ENCODE measurements at places on chromosomes 7 and 10.

DNA sequence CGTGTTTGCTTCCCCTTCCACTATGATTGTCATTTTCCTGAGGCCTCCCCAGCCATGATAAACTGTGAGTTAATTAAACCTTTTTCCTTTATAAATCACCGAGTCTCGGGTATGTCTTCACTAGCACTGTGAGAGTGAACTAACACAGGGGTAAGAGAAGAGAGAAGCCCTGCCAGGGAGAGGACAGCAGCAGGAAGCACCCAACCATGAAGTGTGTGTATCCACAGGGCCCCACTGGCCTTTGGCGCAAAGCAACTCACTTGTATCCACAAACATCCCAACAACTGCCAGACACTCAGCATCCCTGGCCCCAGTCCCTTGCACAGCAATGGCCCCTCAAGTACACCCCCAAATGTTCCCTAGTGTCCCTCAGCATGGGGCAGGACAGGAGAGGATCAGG lies 115.1 kb downstream of the MAD1L1 start:
- DNase-seq, result no peak

- no peak for DNase-seq
Observed at GRCh38 chr10:7773845-7774801, 13.7 kb downstream of the KIN start.

- DNase-seq, result no peak
Observed at GRCh38 chr7:121271916-121272315, 56.9 kb upstream of the WNT16 start.

GRCh38 chr7:91565499-91566401 lies 301.5 kb downstream of the FZD1 start:
- DNase-seq, result no peak

- no peak for DNase-seq
Observed at GRCh38 chr10:1610986-1611770, 126.1 kb downstream of the ADARB2 start.

- no peak for DNase-seq
Observed at GRCh38 chr7:108069646-108070045, 60.5 kb downstream of the LAMB4 start.

DNA sequence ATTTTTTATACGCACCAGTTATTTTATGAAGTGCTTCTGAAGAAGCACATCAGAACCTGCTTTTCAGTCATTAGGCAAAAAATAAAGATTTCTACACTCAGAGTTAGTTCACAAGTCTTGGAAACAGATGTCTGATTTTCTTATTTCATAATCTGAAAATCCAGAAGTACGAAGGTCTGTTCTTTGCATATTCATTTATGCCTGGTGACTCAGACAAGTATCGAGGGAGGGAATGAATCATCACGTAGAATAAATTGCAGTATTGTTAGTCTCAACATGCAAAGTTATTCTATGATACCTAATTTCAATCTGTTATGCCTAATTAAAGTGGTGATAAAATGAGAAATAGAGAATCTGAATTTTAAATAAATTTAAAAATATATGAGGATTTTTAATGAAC lies 113.6 kb upstream of the SEM1 start:
- no peak for DNase-seq

- DNase-seq, result no peak
Observed at GRCh38 chr10:86723009-86723408, 33.4 kb upstream of the BMPR1A start.

GRCh38 chr10:348456-348855 lies 213.2 kb downstream of the ZMYND11 start:
- DNase-seq, result no peak

DNA sequence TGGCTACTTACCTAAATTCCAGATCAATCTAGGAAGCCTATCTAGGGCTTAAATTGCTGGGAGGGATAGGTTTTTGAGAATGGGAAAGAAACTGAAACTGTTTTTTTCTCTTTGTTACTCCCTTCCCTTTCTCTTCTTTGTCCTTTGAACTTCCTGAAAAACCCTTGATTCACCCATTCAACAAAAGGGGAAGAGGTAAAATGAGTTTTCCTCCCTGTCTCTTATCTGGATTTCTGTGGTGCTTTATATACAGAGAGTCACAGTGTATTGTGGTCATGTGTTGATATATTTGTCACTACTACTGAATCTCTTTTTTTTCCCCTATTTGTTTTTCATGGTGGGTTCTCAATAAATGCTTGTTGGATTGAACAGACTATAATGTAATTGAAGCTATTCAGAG lies 19.8 kb upstream of the NUP205 start:
- no peak for DNase-seq

GRCh38 chr7:127900141-127900540 lies 131.1 kb downstream of the LRRC4 start:
- no peak for DNase-seq

DNA sequence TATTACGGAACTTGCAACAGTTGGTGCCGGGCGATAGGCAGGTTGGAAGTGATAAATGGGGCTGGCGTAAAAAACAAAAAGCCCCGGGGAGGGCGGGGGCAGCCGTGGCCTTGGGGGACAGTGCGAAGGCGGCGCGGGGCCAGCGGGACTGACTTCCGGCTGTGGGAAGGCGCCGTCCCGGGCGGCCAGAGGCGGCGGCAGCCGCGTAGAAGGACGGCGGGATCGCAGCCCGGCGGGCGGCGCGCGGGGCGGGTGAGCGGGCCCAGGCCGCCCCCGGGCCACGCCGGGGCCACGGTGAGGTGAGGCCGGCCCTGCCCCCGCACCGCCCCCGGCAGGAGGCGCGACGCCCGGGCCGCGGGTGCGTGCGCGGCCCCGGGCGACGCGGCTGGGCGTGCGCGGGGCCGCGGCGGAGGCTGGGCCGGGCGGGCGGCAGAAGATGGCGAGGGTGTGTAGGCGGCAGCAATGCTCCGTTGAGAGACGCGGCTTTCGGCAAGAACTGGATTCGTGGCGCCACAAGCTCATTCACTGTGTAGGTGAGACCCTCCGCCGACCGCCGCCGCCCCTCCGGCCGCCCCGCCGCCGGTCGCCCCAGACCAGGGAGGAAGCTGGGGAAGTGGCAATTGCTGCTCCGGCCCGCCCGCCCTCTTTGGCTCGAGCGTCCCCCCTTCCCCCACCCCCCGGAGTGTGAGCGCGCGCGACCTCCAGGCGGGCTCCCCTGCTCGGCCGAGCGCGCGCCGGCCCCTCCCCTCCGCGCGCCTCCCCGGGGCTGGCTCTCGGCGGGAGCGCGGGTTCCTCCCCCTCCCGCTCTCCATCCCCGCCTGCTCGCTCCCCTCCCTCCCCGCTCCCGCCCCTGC lies at the start of gene LCOR:
Gene LCOR (plus strand): TSS at position 432 of the 854 bp plus-strand sequence. CDS start 116,760 bp downstream, outside the sequence.
- peak; percentile 69 for DNase-seq

DNA sequence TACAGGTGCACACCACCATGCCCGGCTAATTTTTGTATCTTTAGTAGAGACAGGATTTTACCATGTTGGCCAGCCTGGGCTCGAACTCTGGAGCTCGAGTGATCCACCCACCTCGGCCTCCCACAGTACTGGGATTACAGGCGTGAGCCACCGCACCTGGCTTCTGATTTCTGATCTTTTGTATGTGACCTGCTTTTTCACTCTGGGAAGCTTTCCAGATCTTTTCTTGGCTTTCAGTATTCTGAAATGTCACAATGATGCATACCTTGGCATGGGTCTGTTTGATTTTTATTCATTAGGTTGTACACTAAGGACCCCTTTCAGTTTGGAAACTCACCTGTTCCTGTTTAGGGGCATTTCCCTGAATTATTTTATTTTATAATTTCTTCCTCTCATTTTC lies 41.6 kb downstream of the PROSER2 start:
- no peak for DNase-seq

- DNase-seq, result no peak
Observed at GRCh38 chr10:109914966-109915365, 8.3 kb downstream of the XPNPEP1 start.

DNA sequence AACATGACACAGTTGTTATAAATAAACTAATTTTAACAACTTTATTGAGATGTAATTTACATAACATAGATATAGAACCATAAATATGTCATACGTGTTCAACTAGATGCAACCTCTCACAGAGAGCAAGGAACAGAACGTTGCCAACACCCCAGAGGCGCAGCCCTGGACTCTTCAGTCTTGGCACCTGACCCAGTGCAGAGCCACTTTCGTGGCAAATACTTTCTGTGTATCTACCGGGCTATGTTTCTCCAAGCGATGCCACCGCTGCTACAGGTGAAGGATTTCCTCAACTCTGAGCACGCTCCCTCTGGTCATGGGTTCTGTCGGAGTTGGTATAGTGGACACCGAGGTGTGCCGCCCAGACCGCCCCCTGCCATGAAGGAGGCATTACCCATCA lies 57.4 kb downstream of the TEX36 start:
- DNase-seq, result no peak

DNA sequence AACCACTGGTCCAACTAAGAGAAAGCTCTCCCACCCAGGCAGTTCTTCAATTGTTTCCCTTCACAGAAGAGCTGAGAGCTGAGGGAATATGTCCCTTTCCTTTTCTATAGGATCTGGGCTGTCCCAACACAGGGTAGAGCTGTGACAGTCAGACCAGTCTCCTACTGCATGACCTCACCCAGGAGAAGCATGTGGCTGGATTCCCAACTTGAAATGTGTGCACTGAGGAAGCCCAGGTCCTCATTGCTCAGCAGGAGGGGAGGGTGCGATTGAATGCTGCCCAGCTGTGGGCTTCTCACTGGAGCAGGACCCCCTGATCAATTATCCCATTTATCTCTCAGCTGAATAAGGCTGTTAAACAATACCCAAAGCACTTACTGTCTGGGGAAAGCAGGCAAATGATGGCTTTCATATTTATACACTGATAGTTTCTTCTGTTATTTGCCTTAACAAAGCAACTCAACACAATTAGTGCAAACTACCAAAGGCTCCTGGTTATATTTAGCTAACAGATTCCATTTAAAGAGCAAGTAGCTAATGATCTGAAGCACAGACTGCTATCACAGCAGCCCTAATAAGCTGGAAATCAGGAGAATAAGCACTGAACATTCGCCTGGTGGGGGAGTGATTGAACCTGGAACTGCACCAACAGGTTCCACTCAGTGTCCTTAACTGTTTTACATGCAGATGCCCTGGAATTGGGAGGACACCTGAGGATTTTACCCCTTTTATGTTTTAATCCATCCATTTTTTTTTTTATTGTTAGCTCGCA lies 508.8 kb downstream of the CCSER2 start:
- no peak for DNase-seq

DNA sequence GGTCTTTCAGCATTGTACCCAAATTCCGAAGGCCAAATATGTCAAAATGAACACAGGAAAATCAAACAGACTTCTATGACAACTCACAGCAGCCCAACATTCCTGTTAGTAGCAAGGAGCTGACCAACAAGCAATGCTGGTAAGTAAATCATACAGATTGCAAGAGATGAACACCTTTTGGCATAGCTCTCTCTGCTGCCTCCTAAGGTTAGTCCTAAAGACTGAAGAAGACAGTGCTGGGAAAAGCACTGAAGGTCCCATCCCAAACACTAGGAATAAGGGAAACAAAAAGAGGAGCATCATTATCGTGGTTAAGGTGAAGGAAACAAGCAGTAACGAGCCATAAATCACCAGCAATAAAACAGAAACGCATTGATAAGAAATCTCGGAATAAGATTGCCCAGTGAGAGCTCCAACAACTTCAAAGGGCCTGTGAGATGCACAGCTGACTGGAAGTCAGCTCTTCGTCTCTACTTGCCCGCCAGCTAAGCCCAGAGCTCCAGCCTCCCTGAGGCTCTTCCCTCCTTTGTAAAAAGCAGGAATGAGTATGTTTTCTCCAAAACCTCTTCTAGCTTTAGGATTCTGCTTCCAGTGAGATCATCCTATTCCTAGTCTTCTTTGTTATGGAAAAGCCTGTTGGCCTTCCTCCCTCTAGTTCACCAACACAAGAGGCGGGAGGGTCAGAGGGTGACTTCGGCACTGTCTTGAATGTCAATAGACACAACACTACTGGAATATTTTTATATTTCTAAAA lies 15.3 kb downstream of the NUDT5 start:
- DNase-seq, result no peak

- DNase-seq, result no peak
Observed at GRCh38 chr10:97850446-97850845, 803 bp downstream of the GOLGA7B start.

GRCh38 chr7:100589341-100589947 lies 3.3 kb downstream of the FBXO24 start:
- DNase-seq, result no peak

GRCh38 chr10:97774811-97775294 lies 3.1 kb upstream of the SFRP5 start:
- DNase-seq, result no peak

DNA sequence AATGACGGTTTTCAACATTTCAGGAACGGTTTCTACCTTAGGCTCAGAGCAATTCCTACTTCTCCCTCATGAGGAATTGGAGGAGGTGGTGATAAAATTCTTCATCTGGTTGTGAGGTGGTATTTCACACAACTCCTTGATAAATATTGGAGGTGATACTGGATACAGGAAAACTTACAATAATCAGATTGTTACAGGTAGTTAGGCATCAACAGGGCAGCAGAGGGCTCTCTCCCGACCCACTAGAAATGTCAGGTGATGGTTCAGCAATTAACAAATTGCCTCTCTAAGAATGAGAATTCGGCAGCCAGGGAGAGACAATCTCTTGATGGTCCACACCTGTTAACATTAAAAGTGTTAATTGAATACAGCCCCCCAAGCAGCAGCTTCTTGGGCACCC lies 22.6 kb downstream of the ZNF786 start:
- DNase-seq, result no peak

GRCh38 chr10:90999512-91000172 lies 78.8 kb upstream of the ANKRD1 start:
- DNase-seq, result no peak

DNA sequence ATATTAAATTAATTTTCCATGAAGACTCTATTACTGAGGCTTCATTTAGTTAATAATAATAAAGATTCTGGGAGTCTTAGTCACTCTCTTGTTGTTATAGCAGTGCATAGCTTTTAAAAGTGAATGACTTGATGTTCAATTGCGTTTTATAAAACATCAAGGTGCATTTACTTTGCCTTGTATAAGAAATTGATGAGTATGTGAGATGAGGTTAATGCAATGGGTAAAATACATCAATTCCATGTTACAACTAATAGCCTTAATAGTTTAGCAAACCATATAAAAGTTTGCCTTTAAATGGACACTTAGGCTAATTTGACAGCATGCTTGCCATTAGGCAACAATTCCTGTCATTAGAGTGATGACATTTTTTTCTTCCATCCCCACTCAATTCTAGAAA lies 173.6 kb upstream of the TEX47 start:
- DNase-seq, result no peak

DNA sequence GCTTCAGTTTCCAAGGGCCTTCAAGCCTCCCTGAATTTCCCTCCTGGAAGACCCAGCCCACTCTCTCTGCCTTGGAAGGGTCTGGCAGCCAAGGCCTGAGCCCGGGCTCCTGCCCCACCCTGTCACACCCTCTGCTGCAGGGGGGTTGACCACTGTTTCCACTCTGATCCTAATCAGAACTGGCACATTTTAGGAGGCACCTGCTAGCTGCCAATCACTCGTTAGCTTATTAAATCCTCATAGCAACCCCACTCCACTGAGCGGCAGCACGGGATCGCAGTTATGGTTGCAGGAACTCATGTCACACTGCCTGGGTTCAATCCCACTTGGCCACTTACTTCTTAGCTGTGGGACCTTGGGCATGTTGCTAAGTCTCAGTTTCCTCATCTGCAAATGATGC lies 12.9 kb downstream of the HSPB1 start:
- DNase-seq, result no peak

GRCh38 chr10:128380946-128381345 lies 254.7 kb upstream of the MKI67 start:
- DNase-seq, result no peak

GRCh38 chr7:80686576-80686975 lies 48.1 kb downstream of the CD36 start:
- no peak for DNase-seq

Data from activated CD8-positive, alpha-beta memory T cell treated with anti-CD3 and anti-CD28 coated beads for 1 hour (primary cell).